ENCODE measurements at places on chromosomes 7 and 10.
A peak's percentile ranks its signal among the peaks of the same experiment; 100 is the strongest.

DNA sequence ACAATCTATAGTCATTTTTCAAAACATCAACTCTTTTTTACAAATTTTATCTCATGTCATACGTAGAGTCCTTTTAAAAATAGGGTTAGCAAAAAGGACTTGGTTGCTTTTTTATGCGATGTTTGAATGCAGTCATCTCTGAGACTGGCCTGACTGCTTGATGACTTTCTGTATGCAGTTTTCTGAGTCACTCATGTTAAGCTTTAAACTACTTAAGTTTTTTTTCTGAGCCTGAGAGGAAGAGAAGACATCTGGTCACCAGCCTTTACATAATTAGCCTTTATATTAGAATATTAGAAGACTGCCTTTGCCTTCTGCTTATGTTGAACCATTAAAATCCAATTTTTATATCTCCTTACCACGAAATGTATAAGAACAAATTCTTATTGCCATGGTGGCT lies 834.4 kb upstream of the MBL2 start:
- no peak for DNase-seq

GRCh38 chr7:158816995-158817394 lies 12.3 kb downstream of the ESYT2 start:
- DNase-seq: no peak

DNA sequence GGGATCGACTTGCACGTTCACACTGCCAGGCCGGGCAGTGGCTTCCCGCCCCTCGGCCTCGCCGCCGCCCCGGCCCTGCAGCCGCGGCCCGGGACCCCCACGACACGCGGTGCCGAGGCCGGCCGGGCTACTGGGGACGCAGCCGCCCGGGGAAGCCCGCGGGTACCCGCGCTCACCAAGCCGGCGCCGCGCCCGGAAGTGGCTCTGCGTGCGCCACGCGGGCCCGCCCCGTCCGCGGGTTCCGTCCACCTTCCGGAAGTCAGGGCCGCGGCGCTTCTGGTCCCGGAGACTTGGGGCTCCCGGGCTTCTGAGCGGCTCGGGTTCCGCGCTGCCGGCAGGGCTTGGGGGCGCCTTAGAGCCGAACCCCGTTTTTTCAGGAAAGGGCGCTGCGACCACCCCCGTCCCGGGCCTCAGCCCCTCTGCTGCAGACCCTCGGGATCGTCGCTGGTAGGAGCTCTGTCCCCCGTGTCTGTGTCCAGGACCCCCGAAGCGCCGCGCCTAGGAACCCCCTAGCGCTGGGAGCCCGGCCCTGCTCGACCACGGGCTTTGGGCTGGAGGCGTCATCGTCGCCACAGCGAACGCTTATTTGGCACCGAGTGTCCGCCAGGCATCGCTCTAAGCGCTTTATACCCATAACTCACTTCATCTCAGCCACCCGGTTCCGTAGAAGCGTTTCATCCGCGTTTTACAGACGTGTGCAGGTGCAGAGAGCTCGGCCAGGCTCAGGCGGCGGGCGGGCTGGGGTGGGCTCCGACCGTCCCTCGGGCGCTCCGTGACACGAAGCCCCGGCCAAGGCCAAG lies at the start of gene PSMG3:
Gene PSMG3, minus strand, starts transcription at position 200 of the 800 bp plus-strand sequence. CDS start 693 bp downstream, outside the sequence.
- peak; percentile 65 for DNase-seq

DNA sequence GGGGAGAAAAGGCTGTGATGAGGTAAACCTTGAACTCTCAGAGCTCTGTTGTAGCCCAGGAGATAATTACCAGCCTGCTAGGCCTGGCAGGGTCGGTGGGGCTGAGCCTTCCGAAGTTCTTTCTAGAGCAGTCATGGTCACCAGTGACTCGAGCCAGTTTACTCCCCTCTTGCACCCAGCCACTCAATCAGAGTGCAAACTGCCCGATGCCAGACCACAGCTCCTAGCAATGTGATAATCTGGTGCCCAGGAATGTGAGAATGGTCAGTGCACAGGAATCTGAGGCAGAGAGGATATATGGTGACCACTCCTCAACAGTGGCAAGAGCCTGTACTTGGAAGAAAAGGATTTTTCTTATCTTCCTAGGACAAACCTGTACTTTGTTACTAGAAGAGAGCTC lies 46.4 kb upstream of the KMT2E start:
- no peak for DNase-seq
